ENCODE measurements at places on chromosomes 16 and 17.

GRCh38 chr17:27396045-27396444 lies 60.2 kb upstream of the KSR1 start:
- DNase-seq, result no peak

- DNase-seq, result no peak
These were observed 49.9 kb downstream of the BAIAP2 start for GRCh38 chr17:81084680-81085419.

DNA sequence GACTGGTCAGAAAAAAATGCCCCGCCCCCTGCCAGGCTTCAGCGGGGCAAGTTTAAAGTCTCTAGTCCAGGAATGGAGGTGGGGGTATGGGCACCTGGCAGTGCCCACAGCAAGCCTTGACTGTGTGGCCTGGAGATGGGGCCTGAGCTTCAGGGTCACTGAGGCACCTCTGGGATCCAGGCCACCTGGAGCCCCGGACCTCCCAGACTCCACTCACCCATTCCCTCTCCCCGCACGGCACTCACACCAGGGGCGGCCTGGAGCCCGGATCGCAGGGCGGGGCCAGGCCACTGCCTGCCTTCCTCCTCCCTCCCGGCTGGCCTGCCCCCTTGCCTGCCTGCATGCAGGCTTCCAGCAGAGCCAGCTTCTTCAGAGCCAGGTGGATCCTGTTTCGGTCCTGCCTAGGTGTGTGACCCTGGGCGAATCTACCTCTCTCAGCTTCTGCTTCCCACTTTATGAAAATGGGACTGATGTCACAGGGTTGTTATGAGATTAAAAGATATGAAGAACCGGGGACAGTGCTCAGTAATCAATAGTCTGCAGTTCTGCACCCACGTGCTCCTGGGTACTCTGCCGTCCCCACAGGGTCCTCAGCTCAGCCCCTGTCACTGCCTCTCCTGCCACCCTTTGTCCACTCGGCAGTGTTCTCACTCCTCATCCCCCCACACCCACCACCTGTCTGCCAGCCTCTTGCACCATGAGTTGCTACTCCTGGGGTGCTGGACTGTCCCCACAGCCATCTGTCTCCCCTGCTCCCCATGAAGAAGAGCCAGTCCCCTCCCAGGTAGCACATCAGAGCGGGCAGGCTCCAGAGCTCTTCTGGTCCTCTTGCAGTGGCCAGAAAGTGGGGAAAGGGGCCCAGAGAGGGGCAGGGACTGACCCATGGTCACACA lies 1.2 kb upstream of the TCAP start:
- DNase-seq, result no peak

- no peak for DNase-seq
These were observed 1.2 kb downstream of the HS3ST4 start for GRCh38 chr16:25692742-25693508.

DNA sequence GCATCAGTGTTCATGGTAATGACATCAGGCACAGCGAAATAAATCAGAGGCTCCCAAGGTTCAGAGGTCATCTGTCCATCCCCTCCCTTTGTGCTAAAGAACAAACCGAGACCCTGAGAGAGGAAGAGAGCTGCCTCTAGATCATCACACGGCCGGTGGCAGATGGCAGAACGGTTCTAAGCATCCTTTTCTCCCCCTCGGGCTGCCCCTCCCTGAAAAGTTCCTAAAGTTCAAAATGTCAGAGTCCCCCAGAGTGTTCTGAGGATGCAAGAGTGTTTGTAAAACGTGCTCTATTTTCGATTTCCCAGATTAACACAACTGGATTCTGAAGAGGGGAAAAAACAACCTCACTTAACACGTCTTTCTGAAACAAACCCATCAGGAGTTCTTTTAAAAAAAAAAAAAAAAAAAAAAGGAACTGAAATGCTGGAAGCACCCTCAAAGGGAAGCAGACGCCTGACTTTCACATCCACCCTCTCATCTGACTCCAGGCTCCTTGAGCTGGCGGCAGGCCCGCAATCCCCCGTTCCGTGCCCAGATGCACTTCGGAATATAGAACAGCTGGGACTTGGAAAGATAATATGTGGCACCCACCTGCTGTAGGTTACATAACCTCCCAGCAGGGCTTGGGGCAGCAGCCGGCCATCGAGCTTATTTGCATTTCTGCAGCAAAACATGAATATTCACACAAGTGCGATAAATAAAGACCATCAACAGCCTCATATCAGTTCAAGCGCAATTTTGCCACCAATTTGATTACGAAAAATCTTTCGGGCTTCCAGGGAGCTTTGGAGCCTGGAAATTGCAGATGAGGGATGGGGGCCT lies 115.5 kb upstream of the SMURF2 start:
- DNase-seq, result no peak

DNA sequence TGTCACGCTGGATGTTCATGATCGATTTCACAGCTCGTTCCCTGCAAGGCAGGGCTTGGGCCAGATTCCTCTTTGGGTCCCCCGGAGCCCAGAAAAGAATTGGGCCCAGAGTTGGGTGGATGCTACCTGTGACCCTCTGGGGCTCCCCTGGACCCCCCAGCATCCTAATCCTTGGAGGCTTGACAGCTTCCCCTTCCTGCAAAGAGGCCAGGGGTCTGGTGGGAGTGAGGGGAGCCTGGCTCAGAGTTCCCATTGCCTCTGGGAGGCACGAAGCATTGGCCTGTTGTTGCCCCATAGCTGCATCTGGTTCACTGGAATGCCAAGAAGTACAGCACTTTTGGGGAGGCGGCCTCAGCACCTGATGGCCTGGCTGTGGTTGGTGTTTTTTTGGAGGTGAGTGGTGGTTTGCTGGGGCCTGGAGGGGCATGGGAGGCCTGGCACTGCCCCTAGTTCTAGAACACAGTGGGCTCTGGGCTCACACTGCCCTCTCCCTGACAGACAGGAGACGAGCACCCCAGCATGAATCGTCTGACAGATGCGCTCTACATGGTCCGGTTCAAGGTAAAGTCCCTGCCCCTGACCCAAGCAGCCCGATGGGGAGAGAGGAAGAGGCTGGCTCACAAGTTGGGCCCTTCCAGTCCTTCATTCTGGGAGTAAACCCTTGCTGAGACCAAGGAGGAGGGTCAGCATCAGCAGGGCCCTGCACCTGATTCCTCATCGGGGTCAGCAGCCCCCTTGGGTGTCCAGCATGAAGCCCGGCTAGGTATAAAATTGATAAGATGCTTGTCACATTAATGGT lies 7.2 kb downstream of the CA7 start:
- no peak for DNase-seq

- peak; percentile 53 for DNase-seq
These were observed 394 bp upstream of the NME4 start for GRCh38 chr16:396605-397004.

DNA sequence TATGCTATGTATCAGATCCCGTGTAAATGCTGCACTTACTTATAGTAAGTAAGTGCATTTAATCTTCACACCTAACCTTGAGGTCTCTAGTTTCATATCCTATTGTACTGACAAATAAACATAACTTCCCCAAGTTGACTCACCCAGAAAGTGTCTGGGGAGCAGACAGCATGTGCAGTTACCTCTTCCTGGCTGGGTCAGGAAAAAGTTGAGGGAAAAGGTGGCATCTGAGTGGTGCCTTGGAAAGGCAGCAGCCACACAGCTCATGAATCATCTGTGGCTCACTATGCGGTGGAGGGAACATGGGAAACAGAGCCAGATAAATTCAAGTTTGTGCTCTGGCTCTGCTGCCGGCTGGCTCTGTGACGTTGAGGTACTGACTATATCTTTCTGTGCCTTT lies 382.0 kb upstream of the DYNLRB2 start:
- peak; percentile 83 for DNase-seq

- peak; percentile 32 for DNase-seq
These were observed 632 bp downstream of the SLC9A5 start for GRCh38 chr16:67249178-67250044.

DNA sequence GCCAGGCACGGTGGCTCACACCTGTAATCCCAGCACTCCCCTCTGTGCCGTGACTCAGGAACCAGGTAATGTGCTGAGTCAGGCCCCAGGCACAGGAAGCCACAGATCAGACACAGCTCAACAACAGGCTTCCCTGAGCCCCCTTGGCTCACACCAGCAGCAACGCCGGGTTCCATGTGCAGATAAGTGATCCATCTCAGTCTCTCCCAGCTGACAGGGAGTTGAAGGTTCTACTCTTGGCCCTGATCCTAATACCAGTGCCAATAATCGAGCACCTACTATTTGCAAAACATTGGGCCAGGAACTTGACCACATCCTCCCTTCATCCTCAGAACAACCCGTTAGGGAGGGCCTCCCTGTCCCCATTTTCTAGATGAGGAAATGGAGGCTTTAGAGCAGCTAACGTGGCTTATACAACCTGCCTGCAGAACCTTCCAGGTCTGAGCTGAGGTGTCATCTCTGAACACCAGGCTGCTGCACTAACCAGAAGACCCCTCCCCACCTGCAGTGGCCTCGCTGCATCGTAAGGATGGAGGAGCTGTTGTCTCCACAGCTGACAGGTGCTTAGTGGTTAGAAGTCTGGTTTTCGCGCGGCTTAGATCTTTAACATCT lies 64.8 kb upstream of the AMZ2 start:
- DNase-seq, result no peak

DNA sequence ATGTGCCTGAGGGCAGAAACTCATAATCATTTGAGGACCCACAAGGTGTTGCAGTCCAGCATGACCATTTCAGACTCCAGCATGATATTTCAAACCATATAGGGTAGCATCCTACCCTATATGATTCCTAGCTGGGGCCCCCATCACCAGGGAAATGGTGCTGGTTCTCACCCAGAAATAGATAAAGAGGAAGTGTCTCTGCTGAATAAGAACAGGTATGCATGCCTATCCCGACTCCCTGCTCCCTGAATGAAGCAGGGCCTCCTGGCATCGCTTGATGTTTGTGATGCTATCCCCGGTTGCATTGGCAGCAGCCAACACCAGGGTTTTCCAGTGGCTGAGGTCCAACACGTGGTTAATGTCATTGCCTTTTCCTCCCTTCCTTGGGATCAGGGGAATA lies 17.1 kb upstream of the HEATR6 start:
- no peak for DNase-seq

DNA sequence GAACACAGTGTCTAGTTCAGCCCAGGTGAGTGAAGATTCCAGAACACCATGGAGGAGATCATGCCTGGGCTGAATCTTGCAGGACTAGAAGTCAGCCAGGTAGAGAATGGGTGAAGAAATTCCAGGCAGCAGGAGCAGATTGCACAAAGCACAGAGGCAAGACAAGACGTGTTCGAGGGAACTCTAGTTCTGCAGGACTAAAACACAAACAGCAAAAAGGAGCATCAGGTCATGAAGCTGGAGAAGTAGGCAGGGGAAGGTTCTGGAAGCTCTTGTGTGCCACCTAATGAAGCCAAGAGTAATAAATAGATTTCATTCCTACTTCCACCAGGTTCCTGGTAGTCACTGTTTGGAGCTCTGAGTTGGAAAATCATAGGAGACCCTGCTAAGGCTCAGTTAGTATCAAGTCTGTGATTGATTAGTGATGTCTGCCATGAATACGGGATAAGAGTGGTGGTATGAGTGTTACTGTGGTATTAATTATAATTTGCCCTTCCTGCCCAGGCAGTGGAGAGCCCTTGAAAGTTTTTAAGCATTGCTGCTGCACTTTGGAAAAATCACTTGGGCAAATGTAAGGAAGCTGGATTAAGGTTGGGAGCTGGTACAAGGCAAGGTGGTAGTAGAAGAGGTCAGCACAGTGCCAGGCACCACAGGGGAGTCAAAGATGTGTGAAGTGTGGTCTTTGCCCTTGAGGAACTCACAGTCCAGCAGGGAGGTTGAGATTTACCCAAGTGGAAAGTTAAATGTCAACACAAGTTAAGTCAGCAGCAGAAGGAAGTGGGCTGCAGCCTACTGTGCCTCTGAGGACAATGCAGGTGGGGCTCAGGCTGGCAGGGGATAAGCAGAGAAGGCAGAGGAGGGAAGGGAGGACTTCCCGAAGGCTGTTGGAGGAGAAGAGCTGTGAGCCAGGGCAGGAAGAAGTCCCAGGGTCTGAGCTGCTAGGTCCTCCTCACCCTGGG lies 13.5 kb upstream of the FOXN1 start:
- DNase-seq, result no peak

DNA sequence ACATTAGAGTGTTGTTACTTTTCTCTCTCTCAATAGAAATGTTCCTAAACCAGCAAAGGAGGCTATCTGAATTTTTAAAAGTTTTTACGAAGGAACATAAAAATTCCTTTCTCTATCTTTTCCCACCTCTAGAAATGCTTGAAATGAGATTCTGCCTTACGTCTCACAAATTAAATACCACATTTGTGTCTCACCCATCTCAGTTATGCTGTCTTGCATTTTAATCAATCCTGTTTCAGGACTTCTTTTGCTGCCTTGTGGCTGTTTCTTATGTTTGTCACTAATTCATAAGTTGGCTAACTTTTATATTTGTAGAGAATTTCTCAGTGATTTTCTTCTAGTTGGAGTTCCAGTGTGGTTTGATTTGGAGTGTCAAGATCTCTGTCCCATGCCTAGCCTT lies 3.5 kb downstream of the OMG start:
- DNase-seq, result peak; percentile 44

DNA sequence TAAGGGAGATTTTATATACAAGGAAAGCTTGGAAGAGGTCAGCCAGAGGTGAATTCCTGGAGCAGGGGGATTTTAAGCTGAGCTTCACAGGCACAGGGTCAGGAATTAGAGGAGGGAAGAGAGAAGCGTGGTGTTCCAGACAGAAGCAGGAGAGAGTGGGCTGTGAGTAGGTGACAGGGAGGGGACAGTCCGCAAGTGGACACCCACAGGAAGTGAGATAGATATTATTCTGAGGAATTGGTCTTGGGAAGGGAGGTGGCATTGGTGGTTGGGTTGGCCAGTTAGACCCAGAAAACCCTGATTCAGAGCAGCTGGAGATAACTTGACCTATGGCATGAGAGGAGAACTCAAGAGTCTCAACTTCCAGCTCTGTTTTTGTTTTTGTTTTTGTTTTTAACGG lies 14.7 kb downstream of the PHB1 start:
- no peak for DNase-seq

DNA sequence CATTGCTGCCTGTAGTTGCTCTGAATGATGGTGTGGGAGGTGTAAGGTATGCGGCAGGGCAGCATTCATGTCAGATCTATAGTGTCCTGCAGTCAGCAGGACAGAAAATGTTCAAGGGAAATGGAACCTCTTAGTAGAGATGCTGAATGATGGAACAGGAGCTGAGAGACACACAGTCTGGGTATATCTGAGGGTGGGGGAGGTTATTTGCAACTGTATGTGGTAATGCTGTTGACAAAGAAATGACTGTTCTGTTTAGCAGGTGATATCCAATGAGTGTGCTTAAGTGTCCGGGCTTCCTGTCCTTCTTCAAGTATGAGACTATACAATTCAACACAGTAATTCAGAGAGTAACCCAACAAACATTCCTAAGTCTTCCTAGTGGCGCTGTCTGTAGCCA lies 46.6 kb downstream of the STH start:
- no peak for DNase-seq
